ENCODE measurements at places on chromosomes 3 and 15.

GRCh38 chr3:171753665-171754408 is 56.4 kb downstream of the PLD1 start:
- DNase-seq: no peak

DNA sequence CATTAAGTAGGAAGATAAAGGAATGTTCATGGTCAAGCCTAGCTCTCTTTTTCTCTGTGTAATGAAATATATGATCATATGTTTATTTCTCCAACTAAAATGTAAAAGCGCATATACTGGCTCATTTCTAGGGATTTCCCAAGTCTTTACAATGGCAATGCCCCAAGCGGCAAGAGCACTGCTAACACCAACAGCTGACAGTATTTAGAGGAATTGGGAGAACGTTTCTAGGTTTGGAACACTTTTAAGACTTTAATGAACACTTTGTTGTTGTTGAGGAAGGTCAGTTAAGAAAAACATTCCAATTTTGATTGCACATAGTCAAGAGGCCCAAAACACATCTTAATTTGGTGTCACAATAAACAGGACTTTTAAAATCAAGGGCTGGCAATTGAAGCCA is 132.7 kb downstream of the ATP8B4 start:
- DNase-seq: no peak

DNA sequence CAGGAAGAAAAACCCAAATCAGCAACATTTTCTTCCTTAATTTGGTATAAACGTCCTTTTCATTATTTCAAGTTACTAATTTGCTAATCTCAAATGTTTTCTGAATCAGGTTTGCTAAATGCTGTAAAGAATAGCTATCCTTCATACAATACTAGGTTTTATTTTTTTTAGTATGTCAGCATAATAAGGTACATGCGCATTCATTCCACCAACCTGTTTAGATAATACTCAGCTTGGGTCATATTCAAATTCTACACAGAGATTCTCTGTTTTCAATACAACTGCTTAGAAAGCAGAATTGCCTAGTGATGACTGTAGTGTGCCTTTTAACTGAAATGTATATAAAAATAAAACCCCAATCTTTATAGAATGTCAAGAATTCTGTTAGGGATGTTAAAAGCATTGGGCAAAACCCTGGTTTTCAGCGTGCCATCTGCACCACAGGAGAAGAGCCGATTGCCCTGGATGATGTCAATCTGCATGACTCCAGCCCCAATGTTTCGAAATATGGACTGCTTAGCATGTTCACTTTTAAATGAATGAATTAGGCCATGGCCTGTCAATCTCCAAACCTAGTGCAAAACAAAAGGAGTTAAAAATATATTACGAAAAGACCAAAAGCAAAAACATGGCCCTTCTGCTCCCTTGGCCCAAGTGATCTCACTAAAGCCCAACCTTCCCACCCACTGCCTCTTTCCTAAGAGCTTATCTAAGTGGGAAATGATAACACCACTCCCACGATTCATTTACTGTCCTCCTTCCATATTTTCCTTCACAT is 107.4 kb downstream of the GLDN start:
- DNase-seq: no peak

DNA sequence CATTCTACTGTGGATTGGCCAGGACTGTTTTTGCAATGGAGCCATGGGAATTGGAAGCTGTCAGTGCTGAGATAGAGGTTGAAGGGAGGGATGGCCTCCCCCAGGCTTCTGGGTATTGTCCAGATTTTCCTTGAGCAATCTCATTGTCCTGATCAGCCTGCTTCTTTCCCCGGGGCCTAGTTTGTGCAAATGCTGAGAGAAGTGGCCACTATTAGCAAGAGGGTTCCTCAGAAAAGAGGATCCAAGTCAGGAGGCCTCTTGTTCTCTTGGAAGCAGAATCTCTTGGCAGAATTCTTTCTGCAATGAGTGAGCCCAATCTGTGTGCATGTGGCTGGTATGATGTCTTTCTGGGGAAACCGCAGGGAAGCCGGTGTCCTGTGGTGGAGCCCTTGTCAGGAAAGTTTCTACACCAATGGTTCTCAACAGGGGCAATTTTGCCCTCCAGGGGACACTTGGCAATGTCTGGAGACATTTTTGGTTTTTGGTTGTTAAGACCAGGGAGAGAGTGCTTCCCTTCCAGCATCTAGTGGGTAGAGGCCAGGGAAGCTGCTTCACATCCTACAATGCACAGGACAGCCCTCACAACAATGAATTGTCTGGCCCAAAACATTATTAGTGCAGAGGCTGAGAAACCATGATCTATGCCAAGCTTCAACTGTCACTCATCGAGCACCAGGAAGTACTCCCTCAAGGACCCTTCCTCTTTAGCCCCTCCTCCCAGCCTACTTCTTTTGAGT is 2.0 kb downstream of the LIPC start:
- DNase-seq: no peak

DNA sequence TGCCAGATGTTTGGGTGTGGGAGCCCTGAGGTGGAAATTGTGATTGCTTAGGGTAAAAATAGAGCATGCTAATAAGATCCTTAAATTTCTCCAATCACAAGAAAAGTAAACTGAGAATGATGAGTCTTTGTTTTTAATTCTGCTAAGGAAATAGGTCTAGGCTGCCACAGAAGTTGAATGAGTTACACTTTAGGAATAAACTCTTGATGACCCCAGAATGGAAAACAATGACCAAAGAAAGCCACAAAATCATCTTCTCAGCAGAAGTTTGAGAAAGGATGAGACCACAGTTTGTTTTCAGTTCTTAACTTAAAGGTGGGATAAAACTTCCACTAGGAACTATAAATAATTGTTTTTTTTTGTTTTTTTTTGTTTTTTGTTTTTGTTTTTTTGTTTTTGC is 164.6 kb upstream of the BCL6 start:
- no peak for DNase-seq

GRCh38 chr15:70636540-70637165 is 126.7 kb downstream of the UACA start:
- no peak for DNase-seq

- no peak for DNase-seq
These were observed 11.6 kb upstream of the DLL4 start for GRCh38 chr15:40917585-40917984.

- no peak for DNase-seq
These were observed 43.3 kb downstream of the RBMS3 start for GRCh38 chr3:29324180-29324651.

- DNase-seq: no peak
These were observed 20.5 kb downstream of the LPP start for GRCh38 chr3:188174317-188175044.

Data from stimulated activated CD8-positive, alpha-beta memory T cell treated with anti-CD3 and anti-CD28 coated beads, Interleukin-4, amount 100 ng/mL, for 1 hour (primary cell).